Stimulated activated CD8-positive, alpha-beta memory T cell treated with anti-CD3 and anti-CD28 coated beads, Interleukin-4, amount 100 ng/mL, for 1 hour (primary cell): ENCODE measurements at places on chromosomes 7 and 10.

GRCh38 chr10:53909791-53910190 is 891.2 kb downstream of the PCDH15 start:
- DNase-seq = no peak

GRCh38 chr10:122740640-122741039 is 41.0 kb upstream of the C10orf120 start:
- no peak for DNase-seq

DNA sequence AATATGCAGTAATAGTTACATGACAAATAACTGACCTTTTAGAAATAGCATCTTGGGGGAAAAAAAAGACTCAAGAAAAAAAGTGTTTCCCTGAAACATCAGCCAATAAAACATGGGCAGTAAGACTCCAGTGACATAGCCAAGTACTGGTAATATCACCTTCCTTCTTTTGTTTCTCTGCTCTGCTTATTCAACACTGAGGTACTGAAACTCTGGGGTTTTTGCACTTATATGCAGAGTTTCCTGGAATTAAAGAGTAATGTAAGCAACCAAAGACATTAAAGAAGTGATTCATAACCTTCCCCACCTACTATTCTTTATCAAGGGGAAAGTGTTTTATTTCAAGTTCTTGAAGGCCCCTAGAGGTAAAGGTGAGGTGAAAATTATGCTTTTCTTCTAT is 414.5 kb downstream of the GRM8 start:
- no peak for DNase-seq

GRCh38 chr10:46298477-46299285 is 11.9 kb downstream of the ANTXRL start:
- DNase-seq = no peak

DNA sequence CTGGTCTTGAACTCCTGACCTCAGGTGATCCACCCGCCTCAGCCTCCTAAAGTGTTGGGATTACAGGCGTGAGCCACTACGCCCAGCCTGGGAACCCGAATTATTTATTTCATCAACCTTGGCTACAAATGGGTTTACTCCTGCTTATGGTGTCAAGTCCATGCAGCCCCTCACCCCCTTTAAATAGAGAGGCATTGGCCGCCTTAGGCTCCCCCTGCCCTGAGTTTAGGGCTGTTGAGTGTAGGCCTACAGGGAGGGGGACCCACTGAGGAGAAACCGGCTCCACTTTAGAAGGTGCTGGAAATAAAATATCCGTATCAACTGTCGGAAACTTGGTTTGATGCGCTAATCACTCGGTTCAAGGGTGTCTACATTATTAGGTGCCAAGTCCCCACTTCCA is 8.7 kb upstream of the SP8 start:
- DNase-seq = no peak

DNA sequence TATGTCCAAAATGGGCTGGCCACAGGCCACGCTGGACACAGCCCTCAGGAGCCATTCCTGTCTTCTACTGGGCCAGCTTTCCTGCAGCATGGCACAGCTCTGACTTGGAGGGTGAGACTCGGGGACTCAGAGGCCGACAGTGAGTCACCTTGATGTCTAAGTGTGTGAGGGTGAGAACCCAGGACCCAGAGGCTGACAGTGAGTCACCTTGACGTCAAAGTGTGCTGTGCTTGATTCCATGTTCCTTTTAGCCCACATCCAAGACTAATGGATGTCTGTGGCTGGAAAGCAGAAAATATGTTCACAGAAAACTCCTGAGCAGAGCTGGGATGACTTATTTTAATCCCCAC is 6.0 kb upstream of the FAM170B start:
- no peak for DNase-seq

GRCh38 chr10:209357-209756 is 74.1 kb downstream of the ZMYND11 start:
- no peak for DNase-seq

DNA sequence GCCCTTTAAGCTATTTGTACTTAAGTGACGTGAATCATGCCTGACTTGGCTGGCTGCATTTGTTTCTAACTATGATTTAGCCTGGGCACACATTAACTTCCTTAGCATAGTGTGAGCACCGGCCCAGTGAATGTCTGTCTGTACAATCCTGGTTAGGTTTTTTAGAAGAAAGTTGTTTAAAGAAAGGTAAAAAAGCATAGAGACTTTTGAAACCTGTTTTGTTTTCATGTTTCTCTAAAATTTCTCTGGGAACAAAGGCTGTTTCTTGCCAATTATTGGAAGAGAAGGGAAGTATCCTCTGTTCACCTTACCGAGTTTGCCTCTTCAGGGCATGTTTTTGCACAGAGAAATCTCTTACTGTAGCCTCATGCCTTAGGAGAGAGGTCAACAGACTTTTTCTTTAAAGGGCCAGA is 42.9 kb upstream of the MET start:
- no peak for DNase-seq

DNA sequence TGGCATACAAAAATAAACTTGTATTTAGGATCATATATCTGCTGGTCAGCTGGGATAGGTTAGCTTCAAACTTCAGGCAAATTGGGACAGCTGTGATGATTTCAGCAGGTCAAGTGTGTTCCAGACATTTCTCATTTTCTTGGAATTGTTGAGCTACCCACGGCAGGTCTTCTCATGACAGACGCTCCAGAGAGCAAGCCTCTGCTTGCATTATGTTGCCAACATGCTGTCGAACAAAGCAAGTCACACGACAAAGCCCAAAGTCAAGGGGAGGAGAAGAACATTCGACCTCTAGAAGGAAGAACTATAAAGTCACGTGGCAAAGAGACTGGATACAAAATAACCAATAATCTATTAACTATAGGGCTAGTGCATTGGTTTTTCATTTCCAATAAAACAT is 103.5 kb downstream of the RAB18 start:
- no peak for DNase-seq

GRCh38 chr7:70338015-70338414 is 739.7 kb downstream of the AUTS2 start:
- no peak for DNase-seq

DNA sequence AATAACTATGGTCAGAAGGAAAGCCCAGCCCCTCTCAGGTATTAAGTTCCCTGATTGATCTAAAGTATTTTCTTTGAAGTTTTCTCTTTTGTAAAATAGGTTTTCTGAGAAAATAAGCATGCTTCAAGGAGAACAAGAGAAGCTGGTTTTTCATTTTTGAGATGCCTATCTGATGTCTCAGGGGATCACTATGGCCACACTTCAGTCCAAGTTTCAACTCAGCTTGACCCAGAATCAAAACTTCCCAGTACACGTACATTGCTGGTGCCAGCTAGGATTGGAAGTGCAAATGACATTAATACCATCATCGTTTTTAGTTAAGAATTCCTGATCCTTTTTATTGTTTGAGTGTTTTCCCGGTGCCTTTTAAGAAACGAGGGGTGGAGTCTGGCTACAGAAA is 7.2 kb downstream of the ITIH5 start:
- no peak for DNase-seq

DNA sequence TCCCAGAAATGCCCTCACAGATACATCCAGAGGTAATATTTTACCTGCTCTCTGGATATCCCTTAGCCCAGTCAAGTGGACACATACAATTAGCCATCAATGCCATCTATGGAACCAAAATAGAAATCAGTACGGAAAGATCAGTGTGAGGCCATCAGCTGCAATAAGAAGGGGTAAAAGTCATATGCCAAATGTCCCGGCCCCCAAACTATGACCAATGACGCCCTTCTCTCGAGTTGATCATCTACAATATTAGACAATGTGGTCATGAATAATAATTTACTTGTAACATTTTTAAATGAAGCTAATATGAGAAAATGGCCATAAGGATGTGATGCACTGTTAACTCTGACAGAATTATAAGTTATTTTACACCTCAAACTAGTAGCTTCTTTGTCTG is 588.9 kb downstream of the POM121L12 start:
- DNase-seq = no peak

DNA sequence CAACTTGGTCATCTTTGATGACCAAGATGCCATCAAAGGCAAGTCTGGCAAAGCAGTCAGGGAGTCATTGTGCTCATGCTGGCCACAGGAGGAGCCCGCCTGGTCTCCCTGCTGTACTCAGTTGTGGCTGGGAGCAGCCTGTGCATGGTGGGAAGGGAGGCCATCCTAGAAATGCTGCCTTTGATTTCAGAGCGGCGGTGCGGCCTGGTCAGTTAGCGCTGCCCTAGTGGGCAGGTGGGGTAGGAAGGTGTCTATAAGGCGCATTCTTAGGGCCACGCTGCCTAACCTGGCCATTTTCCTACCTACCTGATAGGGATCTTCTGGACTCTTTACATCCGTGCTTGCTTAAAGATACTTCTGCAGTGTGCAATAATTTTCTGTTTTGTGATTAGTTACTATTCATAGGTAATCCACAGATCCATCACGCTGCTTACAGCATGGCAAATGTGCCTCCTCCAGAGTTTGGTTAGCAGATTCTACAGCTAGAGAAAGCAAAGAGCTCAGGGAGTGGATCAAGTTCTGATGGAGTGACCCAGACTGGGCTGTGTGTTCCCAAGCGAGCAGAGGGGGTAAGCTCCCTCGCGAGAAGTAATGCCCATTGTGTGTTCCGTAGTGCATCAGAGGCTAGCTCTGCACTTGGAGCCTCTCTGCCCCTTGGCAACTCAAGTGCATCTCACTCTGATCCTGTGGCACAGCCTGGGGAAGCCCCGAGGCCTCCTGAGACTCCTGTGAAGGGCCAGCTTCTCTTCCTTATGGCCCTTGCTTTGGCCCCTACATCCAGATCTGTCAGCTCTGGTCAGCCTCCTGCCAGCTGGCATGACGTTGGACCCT is 970.1 kb upstream of the ZNF722 start:
- no peak for DNase-seq

GRCh38 chr7:1943326-1943725 is 273.2 kb downstream of the ELFN1 start:
- DNase-seq = no peak

GRCh38 chr10:17685233-17685840 is 41.4 kb downstream of the STAM start:
- no peak for DNase-seq

- DNase-seq = no peak
Observed at GRCh38 chr7:26543340-26543739, 251.7 kb downstream of the SNX10 start.
